ENCODE measurements at places on chromosomes 5 and 9.

DNA sequence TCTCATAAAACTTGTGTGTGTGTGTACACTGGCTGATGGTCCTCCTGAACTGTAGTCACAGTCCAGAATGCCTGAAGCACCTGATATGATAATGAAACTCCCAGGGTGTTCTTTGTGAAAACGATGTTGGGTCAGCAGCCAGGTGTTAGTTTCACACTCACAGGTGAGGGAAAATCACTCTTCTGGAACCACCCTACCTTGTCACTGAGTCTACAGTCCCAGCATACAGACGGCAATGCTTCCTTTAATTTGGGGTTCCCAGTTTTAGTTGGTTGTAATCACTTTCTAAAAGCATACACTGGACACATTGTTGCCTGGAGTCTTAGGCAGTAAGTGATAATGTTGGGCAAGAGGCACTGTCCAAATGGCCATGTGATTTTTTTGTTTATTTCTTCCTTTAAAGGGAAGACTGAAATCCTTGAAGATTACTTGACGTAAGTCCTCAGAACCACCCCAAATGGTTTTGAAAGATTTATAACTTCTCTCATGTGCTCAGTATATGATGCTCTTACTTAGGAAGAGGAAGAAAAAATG lies 18.2 kb upstream of the MGAT1 start:
- no peak for DNase-seq

DNA sequence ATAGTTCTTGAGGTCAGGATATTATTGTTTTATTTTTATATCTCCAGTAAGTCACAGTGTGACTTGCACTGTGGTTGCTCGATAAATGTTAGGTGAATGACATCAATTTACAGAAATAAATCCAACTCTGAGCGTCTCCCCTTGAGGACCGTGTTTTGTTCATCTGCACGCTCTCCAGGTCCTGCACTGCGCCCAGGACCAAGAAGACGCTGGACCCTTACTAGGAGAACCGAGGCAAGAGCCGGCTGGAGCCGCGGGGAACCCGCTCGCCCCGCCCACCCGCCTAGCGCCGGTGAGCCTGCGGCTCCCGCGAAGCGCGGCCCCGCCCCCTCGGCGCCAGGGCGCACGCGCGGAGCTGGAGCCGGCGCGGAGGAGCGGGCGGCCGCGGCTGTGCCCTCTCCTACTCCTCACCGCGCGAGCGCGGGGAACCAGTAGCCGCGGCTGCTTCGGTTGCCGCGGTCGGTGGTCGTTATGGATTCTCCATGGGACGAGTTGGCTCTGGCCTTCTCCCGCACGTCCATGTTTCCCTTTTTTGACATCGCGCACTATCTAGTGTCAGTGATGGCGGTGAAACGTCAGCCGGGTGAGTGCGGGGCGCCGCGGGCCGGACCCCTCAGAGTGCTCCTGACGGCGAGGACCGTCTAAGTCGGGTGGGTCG lies at the start of gene TMEM38B:
Gene TMEM38B (plus strand): TSS at position 352 of the 658 bp plus-strand sequence. CDS start 120 bp downstream, at position 472.
- DNase-seq, result peak; percentile 80

DNA sequence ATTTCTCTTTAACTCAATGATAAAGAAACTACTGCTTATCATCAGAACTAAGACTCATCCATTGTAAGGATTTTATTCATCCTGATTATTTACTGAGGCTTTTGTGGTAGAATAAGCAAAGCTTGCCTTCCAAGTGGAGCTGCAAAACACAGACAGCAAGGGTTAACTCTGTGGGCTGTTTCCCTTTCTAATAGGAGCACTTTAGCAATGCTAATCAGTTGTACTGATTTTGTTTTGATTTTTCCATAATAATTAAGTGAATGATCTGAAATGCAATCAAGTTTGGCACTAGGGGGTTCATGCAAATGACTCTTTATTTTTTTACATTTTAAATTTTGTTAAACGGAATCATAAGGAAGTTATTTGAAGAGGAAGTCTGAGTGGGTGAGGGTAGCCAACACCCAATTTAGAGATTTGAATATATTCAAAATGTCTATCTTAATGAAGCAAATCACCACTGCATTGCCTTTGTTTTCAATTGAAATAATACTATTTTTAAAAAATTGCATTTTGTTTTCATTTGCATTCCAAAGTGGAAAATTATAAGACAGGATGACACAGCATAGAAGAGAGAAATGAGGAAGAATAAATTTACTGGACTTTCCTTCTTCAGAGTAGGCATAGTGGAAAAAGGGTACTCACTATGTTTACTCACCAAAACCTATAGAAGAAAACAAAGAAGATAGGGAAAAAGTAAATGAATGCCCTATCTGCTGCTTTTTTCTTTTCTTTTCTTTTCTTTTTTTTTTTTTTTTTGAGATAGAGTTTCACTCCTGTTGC lies 36.6 kb downstream of the MEGF10 start:
- DNase-seq, result no peak

DNA sequence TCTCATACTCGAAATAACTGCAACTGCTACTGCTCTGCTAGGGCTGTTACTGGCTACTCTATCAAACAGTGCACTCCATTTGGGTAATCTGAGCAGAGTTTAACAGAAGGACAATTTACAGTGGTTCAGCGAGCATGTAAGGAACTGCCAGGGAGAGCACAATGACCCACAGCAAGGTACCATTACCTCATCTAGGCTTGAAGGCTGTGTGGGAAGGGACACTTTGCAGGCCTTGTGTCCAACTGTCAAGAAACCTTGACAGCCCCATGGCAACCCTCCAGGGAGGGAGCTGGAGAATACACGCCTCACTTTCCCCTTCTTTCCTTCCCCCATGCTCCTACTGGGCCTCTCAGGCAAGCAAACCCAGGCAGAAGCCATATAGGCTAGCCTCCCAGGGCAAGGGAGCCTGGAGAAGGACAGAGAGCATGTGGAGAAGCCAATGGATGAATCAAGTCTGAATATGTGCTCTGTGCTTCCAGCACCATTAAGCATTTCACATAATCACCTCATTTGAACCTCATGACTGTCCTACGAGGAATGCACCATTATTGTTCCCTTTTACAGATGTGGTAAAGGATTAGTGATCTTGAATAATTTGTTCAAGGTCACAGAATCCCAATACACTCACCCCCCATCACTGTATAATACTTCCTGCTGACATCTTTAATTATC lies 49.9 kb upstream of the JAK2 start:
- no peak for DNase-seq

DNA sequence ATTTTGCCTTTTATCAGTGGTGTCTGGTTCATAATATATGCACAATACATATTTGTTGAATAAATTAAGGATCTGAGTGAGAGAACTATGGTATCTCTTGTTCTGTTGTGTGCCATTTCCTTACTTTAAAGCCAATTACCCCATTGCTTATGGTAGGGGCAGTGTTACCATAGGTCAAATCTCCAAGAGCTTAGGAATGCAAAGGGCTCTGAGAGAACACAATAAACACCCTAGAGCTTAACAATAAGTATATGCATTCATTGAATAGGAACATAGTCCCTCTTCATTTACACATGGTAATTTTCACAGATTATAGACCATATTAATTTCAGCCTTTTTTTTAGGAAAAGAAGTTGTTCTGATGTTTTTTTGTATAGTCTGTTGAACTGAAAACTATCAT lies 112.2 kb downstream of the MCTP1 start:
- no peak for DNase-seq

GRCh38 chr5:175697846-175698245 lies 40.0 kb downstream of the HRH2 start:
- DNase-seq, result no peak

DNA sequence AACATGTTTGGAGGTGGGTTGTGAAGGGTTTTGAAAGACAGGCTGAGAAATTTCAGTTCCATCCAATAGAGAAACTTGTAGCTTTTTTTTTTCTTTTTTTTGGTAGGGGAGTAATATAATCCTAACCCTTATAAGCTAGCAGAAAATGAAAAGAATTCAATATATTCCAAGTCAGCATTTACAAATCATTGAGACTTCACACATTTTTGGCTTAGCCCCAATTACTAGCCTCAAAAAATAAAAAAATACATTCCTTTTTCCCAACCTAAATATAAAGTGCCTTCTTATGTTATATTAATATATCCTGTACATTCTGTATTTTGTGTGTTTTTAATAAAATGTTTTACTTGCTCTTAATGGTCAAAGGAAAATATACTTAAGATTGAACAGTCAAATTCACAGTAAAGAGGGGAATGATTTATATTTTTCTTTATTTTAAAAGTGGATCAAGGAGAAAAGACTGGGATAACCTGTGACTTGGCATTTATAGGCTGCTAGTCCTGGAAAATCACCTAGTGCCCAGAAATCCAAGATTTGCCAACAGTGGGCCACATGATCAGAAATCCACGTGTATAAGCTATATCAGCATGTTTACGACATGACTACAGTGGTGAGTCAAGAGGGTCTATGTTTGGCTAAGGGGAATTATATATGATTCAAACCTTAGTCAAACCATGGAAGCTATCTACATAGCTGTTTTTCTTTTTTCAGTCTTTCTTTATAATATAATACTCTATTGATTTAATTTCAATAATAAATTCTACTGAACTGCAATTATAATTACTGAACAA lies 14.5 kb downstream of the HACD4 start:
- DNase-seq, result no peak

DNA sequence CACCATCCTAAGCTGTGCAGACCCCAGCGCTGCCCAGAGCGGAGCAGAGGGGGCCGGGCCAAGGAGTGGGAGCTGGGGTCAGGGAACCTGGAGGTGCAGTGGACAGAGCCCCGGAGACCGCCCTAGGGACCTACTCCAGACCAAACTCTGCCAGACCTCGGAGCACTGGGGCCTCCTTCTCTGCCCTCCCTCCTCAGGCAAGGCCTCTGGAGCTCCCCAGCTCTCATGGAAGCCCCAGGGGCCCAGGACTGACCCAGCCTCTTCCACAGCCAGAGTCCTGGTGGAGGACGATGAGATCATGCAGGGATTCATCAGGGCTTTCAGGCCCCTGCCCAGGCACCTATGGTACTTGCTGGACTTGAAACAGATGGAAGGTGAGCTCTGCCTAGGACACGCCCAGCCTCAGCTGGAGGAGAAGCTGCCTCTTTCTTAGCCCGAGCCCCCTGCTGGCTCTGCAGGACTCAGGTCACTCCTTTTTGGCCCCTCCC lies 3.6 kb downstream of the PAEP start:
- no peak for DNase-seq

DNA sequence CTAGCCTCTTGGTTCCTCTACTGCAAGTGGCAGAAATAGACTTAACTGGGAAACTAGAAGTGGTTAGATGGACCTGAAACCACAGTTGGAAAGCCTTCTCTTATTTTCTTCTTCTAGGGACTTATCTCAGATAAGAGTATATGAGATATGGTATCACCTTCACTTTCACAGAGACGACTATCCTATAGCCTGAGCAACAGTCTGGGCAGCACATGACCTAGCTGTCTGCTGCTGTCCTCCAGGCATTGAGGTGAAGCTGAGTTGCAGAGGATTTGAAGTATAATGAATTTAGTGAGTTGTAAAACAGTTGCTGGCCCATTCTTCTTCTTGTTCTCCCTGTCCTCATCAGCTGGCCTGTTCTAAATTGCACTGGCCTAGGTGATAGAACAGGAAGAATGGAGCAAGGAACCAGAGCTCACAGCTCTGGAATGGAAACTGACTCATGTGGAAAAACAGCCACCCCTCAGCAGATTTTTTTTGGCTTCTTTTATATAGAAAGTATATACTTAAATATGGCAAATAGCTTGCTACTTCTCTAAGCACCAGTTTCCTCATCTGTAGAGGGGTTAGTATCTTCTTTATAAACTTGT lies 27.8 kb downstream of the RECK start:
- no peak for DNase-seq

GRCh38 chr5:124277767-124278545 lies 468.5 kb downstream of the ZNF608 start:
- no peak for DNase-seq

GRCh38 chr5:76391014-76391413 lies 12.1 kb upstream of the IQGAP2 start:
- DNase-seq, result no peak

- DNase-seq, result no peak
Observed at GRCh38 chr5:175378444-175379028, 65.4 kb downstream of the DRD1 start.

- DNase-seq, result no peak
Observed at GRCh38 chr5:81045389-81045807, 85.2 kb downstream of the RASGRF2 start.

DNA sequence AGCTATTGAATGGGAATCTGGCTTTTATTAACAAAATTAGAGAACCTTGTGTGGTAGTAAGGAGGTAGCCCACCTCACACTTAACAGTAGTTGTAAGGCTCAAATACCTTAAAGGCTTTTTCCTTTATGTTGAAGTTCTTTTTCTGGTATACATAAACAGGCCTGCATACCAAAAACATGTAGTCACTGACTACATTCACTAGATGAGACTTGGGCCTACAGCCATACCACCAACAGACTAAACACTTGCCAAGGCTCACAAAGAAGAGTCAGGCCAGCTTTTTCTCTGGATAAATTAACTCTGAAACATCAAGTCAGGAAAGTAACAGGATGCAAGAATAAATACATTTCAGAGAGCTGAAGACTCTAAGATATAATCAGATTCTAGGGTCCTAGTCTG lies 78.6 kb upstream of the MPDZ start:
- DNase-seq, result no peak

DNA sequence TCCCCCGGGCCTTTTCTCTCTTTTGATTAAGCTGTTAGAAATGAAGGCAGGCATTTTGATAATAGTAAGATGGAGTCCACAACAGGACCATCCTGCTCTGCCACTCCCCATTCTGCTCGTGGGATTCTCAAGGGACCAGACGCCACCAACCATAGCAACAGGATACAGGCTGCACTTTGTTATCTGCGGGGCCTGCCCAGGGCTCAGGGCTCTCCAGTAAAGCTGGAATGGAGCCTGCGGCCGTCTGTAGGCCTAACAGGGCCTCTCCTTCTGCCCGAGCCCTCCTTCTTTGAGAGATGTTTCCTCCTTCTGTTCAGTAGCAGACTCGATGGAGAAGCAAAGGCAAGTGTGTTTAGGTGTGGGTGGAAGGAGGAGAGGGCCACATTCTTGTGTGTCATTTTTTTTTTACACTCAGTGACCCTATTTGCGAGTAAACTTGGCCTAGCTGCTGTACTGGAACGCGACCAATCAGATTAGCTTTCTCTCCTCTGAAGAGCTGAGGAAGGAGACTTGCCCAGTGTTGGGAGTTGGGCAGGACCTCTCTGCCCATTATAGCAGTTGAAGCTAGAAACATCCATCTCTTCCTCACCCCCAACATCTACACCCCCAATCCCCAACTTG lies 8.9 kb upstream of the EPB41L4B start:
- no peak for DNase-seq

- no peak for DNase-seq
Observed at GRCh38 chr5:43646992-43647391, 44.0 kb downstream of the NNT start.

- no peak for DNase-seq
Observed at GRCh38 chr5:4418084-4418483, 722.0 kb upstream of the ADAMTS16 start.
